Stimulated activated CD4-positive, alpha-beta T cell treated with anti-CD3 and anti-CD28 coated beads, Interleukin-1b, Interleukin-23, amount 100 ng/mL, for 24 hours (primary cell): ENCODE measurements at places on chromosomes 16 and 17.
A peak's percentile ranks its signal among the peaks of the same experiment; 100 is the strongest.

GRCh38 chr16:22321340-22322001, 24.3 kb downstream of the POLR3E start:
- DNase-seq: peak; percentile 45

- DNase-seq: no peak
Measured at GRCh38 chr17:4534928-4535666, 20.1 kb downstream of the MYBBP1A start.

- DNase-seq: peak; percentile 39
Measured at GRCh38 chr16:1413684-1414531, 596 bp downstream of the UNKL start.

- DNase-seq: no peak
Measured at GRCh38 chr16:84503751-84504395, 586 bp downstream of the MEAK7 start.

DNA sequence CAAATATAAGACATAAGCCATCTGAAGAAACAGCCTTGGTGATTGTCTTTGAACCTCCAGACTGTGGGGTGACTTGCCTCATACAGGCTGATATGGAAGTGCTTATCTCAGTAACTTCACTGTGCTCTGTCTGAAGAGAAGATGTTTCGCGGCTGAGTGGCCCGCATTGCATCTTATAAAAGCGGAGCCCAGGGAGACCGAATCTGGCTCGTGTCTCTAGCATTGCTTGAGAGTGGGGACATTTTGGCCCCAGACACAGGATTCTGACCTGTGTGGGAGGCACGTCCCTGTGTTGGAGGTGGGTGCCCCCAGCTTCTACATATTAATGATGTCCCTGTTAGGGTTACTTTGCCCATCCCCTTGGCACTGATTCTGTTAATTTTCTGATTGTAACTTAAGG, 66.4 kb downstream of the METRNL start:
- DNase-seq: no peak

GRCh38 chr17:600576-601243, 113.9 kb downstream of the VPS53 start:
- DNase-seq: no peak

GRCh38 chr16:89017543-89018281, 40.7 kb upstream of the CBFA2T3 start:
- DNase-seq: no peak

DNA sequence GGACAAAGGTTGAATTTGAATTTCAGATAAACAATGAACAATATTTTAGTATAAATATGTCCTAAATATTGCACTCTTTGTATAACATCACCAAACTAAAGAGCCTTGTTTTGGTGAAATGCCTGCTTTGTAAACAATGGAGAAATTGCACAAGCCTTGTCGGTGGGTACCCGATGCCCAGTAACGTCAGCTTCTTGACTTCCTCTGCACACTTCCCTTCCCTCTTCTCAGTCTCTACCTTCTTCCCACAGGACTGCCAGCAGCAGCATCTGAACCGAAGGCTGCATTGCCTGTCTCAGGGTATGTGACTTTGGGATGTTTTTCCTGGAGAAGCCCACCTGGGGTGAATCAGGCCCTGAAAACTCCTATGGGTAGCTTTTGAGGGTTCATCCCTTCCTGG, 113.9 kb downstream of the UTP18 start:
- DNase-seq: no peak

- DNase-seq: no peak
Measured at GRCh38 chr17:15496735-15497670, 29.6 kb upstream of the CDRT4 start.

- no peak for DNase-seq
Measured at GRCh38 chr17:68060336-68060735, 24.8 kb downstream of the KPNA2 start.

DNA sequence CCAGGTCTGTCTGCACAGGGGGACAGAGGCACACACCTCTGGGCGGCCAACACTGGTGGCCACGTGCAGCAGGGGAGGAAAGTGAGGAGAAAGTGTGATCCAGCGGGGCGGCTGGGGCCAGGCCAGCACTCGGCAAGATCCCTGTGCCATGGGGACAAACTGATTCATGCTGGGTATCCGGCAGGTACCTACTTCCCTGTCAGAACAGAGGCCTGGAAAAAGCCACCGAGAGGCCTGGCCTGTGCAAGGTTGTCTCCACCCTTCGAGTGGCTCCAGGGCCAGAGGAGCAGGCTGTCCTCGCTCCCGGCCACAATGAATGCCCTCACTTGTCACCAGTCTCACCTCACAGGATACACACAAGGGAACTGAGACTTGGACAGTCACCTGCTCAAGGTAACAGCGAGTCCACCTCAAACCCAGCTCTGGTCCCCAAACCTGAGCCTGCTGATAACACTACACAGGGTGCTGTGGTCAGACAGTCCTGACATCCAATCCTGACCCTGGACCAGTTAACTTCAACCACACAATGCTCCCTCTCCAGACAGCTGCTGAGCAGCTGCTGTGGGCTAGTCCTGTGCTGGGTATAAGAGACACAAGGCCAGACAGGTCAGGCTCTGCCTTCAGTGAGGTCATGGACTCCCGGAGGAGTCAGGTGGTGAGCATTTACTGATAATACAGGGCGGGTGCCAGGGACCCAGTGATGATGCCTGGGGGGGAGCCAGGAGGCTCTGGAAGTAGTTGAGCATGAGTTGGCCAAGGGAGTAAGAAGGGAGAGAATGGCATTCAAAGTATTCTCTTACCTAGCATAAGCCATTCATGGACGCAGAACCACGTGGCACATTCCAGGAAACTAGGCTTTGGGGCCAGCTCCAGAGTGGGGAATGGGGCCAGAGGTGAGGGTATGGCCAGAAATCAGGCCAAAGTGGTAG, 53.0 kb downstream of the VAC14 start:
- no peak for DNase-seq

DNA sequence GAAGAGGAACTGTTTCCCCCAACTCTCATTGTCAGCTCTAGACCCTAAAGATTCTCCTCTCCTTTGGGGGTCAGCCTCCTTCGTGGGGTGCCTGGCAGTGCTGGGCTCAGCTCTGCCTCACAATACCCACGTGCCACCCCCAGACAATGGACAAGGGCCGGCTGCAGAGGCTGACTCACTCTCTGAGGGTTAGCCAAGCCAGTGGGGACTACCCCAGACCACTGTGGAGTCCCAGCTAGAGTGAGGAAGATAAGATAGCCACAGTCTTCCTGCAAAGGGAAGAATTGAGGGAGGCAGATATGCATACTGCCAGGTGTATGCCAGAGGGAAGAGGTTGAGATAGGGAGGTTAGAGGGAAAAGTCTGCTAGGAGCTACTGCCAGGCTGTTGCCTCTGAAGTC, 13.5 kb upstream of the MTMR4 start:
- DNase-seq: no peak

- no peak for DNase-seq
Measured at GRCh38 chr16:47358816-47359215, 102.0 kb downstream of the ITFG1 start.

GRCh38 chr16:46812781-46813540, 18.0 kb downstream of the C16orf87 start:
- DNase-seq: no peak
